ENCODE measurements at places on chromosomes 2 and 18.

DNA sequence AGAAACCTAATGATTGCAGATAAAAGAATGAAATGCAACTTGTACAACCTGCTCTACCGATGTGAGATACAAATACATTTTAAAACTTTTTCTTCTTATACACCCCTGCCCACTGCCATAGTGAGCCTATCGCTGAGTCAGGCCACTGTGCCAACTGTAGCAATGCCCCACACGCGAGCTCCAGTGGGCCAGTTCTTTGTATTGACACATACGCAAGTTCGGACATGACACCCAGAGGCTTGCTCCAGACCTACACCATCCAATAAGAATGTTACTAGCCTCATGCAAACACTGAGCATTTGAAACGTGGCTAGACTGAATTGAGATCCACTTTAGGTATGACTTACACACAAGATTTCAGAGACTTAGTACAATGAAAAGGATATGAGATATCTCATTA is 340.1 kb downstream of the ARHGAP15 start:
- no peak for DNase-seq

DNA sequence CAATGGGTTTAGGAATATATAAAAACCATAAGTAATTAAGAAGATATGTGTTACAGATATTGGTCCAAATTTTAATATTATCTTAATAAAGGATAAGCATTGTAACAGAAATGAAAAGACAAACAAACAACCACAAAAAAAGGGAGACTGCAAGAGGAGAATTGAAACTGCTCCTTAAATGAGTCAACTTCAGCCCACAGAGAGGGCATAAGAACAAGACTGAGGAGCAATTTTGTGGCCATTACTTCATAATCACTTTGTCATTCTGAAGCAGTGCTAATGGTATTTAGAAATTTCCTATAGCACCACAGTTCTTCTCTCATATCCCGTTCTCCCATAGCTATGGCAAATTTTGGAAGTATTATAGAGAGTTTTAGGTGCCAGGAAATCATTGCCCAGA is 193.2 kb upstream of the HNMT start:
- no peak for DNase-seq

GRCh38 chr2:69255760-69256159 is 131.3 kb downstream of the GFPT1 start:
- no peak for DNase-seq

DNA sequence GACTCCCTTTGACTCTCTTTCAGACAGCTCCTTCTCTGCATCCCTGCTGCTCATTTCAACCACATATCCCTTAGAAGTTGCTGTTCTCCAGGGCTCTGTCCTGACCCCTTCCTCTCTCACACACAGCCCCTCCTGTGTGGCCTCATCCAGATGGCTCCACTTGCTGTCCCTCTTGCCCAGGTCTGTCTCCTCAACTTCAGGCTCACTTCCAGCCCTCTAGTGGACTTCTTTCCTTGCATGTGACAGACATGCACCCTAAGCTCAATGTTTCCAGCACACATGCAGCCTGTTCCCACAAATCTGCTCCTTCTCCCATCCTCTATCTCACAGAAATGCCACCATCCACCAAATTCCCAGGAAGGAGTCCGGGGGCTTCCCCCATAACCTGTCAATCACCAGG is 9.0 kb upstream of the MRPL19 start:
- DNase-seq: no peak

DNA sequence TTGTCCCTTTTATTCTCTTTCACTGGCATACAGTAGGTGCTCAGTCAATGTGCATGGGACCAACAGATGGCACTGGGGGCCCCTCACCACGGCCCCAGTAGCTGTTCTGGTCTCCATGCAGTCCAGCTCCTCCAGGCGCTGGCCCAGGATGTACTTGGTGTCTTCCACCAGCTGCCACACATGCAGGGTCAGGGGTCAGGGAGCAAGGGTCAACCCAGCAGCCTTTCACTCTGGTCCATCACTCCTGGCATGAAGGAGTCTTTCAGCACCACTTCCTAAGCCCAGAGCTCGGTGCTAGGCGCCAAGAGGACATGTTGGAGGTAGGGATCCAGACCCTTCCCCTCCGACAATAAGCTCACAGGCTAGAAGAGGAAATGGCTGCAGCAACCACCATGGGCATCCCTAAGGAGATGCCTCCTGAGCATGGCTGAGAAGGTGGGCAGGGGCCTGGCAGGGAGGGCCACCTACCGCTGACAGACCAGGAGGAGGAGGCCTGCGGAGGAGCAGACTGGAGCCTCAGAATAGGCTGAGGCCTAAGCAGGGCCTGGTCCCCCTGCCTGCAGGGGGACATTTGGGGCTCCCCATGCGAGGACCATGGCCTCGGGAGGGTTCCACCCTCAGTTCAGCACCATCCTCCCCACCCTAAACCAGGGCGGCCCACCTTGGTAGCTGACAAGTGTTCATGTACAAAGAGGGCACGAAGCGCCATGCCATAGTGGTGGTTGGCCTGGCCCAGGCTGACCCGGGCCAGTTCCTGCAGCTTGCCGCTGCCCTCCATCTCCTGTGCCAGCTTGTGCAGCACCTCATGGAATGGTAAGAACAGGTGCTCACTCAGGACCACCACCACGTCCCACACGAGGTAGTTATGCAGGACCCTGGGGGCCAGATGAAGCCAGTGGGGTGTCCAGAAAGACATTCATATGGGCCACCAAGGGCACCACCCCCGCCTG is 10.2 kb downstream of the ALPG start:
- DNase-seq: no peak

Measured in skeletal muscle cell (primary cell).